Activated CD4-positive, alpha-beta memory T cell treated with anti-CD3 and anti-CD28 coated beads, Interleukin-2, amount 10 ng/mL, durations not matched to agents 7 days and 5 days (primary cell): ENCODE measurements at places on chromosomes 2 and 18. TPM values are rescaled to one million over a fixed set of nuclear protein-coding genes. Genes with fewer than 3 reads are reported as not detected.

The NT5C1B gene
- total RNA-seq = not detected

The MBOAT2 gene
- total RNA-seq = 4.6 TPM

DNA sequence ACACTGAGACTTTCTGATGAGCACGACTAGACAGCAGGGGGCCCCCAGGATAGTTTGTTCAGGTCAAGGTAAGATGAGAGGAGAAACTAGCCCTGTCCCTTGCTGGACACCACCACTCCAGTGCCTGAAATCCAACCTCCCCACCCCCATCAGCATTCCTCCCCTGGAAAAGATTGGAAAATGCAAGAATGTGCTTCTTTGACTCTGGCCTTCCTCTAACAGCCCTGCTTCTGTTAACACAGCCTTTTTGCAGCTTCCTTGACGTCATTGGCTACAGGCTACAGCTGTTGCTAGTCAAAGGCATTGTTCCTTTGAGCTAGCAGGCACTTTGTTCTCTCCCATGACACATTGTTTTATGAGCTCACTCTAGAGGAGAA is 20.1 kb upstream of the LTBP1 start:
- DNase-seq = no peak

DNA sequence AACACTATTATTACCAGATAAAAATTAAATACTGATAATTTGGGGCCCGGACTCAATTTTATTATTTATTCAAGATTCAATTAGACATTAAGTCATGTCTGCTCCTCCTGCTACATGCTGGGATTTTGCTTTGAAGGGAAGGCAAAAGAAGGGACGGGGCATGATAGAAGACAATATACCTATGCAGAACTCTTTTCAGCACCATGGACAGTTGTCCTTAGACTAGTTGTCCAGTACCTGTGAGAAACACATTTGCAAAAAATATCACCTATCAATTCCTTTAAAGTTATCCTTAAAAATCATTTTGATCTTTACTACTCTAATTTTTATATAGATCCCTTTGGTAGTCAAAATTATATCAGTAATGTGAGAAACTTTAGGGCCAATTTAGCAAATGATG is 100.2 kb upstream of the SULT1C3 start:
- DNase-seq = no peak

DNA sequence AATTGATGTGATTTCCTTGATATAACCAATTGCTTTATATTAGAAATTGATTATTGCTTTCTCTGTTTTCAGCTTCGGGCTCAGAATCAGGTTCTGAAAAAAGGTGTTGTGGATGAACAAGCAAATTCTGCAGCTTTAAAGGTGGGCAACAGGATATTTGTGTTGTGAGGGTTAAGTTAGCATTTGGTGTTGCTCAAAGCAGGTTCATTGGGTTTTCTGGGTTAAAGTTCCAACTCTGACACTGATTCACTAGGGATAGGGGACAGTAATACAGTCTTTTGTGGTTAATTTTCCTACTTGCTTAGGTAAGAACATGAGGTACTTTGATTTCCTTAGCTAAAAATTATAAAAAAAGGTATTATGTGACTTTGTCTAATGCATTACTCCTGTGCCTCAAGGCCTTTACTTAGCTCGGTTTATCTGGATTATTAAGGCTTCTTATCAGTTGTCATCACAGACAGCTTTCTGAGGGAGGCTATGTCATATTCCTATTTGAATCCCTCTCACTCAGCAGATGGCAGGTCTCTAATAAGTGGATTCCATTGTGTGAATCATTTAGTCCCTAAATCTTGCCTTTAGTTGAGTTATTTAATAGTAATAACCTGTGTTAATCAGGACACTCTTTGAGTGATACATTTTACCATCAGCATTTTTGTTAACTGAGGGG is 78.9 kb upstream of the STON1 start:
- no peak for DNase-seq

- no peak for DNase-seq
These were observed 85.4 kb downstream of the DPP4 start for GRCh38 chr2:161988589-161988988.
